ENCODE measurements at places on chromosomes 1 and 21.
A peak's percentile ranks its signal among the peaks of the same experiment; 100 is the strongest.

GRCh38 chr21:15455819-15456462 lies 273.8 kb upstream of the USP25 start:
- DNase-seq: no peak

DNA sequence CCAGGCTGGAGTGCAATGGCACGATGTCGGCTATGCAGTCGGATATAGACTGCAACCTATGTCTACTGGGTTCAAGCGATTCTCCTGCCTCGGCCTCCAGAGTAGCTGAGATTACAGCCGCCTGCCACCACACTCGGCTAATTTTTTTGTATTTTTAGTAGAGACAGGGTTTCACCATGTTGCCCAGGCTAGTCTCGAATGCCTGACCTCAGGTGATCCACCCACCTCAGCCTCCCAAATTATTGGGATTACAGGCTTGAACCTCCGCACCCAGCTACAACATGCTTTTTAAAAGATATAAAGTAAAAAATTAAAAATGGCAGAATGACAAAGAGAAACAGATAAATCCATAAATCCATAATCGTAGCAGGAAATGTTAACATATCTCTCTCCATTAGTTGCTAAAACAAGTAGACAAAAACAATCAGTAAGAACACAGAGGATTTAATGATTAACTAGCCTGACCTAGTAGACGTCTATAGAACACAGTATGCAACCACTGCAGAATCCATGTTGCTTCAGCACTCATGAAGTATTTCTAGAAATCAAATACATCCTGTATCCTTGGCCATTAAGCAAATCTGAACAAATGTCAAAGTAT lies 59.9 kb upstream of the SPOCD1 start:
- DNase-seq: no peak

- DNase-seq: no peak
These were observed 23.0 kb upstream of the DMBX1 start for GRCh38 chr1:46466477-46467182.

DNA sequence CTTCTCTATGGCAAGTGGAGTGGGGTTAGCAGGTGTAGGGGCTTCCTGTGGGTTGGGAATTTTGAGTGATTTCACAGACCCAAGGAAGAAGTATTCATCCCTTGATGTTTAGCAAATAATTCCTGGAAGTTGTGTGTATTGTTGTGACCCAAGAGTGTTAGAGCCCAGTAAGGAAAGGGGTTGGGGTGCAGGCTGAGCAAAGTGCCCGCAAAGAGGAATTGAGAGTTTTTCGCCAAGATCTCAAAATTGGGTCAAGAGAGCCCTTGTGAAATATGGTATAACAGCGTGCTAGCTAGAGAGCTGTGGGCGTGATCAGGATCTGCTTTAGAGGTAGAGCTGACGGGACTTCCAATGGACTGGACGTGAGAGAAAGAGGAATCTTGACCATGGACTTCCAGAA lies 73.0 kb upstream of the LAPTM5 start:
- DNase-seq: no peak

- no peak for DNase-seq
These were observed 27.7 kb upstream of the DMBX1 start for GRCh38 chr1:46461809-46462448.

DNA sequence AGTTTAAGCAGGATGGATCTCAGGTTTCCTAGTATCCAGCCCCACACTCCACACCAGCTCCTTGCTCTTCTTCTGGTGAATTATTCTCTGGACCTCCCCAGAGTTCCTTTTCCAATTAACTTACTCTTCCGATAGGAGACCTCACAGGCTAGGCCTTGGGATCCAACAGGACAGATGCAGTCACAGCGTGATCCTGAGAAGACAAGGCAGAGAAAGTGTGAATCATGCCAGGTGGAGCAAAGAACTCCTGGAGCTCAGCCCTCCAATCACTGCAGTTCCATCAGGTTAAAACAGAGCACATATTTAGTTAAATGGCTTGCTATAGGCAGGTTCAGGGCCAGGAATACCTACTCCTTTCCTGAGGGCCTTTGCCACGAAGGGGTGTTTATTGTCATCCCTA lies 34.1 kb downstream of the C8B start:
- no peak for DNase-seq

DNA sequence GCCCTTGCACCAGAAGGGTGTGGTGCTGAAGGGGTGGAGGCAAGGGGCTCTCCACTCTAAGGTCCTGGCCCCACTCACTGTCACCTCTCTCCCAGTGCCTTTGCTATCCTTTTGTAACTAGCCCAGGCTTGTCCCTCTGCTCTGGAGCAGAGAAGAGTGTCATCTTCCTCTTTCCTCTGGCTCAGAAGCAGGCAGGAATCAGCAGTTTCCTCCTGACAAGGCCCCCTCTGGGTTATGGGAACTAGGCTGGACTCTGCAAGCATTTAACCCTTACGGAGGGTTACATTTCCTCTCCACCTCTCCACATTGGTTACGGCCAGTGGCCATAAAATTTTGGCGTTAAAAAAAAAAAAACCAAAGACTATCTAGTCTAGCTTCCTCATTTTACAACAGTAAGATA lies 30.4 kb downstream of the PLXNA2 start:
- no peak for DNase-seq

GRCh38 chr1:169833179-169833901 lies 38.6 kb upstream of the METTL18 start:
- no peak for DNase-seq

DNA sequence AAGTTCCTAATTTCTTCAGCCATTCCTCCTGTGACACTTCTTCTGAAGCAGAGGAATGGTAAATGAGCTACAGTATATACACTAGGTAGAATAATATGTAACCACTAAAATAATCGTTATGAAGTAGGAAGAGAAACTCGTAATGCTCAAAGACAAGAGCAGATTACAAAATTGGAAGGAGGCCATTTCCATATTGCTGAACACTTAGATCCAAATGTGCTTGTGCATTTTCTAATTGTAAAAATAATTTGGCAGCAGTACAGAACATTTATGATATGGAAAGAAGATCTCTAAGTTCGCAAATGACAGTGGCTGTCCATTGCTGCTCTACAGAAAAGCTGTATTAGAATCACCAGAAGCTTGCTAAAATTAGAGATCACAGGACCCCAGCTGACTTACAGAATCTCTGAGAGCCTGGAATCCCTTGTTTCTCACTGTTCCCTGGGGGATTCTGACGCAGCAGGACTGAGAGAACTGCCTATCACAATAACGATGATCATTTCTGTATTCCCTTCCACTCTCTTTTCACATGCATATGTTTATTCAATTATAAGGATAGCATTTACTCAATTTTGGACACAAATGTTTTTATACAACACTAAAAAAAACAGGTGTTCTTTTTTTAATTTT lies 242.1 kb downstream of the OMA1 start:
- DNase-seq: no peak

- DNase-seq: no peak
These were observed 19.9 kb downstream of the IRF2BP2 start for GRCh38 chr1:234589854-234590620.

DNA sequence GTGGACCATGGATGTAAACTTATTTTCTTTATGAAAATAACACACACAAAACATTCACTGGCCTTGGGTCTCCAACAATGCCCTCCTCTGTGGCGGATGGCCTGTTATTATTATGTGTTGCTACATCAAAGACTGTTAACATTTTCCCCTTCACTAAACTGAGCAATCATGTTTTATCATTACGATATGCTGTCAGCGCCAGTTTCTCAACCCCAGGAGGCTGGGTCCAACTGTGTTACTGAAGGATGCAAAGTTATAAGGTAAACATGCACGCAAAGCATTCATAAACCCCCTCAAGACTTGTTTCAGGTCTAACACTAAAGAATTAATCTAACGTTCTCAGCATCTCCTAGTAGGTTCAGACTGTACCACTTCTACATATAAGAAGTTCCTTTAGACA lies 6.0 kb upstream of the DUSP10 start:
- DNase-seq: no peak

- no peak for DNase-seq
These were observed 47.1 kb upstream of the IRF2BP2 start for GRCh38 chr1:234656944-234657654.

- no peak for DNase-seq
These were observed 7.7 kb downstream of the PRAMEF1 start for GRCh38 chr1:12798911-12799310.

DNA sequence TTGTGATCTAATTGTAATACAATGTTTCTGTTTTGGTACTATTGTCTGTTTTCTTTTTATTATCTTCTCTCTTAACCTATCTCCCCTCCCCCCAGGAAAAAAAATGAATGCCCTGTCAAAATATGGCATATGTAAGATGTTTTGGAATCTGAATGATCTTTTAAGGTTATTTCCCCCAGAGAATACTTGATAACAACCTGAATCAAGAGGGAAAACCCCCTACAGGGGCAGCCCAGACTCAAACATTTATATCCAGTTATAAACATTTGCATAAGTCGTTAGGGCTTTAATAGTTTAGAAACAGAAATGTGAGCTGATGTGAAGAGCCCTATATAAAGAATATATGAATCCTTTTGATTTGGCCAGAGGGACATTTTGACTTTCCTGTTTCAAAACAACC lies 169.5 kb downstream of the VAV3 start:
- DNase-seq: no peak

DNA sequence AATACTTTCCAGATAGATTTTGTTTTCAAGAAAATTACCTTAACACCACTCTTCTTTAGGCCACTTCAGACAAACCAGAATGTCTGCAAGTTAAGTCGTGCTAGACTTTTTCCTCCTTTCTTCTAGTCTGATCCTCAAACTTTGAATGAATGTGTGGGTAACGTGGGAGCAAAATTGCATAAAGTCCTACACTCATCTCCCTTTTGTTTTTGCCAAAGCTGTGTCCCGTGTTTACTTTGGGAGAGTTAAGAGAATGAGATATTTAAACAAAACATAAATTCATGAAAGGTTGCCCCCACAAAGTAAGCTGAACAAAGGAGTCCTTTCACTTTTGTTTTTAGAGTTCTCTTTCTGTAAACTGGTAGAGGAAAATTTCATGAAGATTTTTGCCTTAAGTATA lies 16.9 kb upstream of the VAMP3 start:
- no peak for DNase-seq

GRCh38 chr1:22745669-22746585 lies 35.3 kb downstream of the EPHB2 start:
- DNase-seq: no peak

DNA sequence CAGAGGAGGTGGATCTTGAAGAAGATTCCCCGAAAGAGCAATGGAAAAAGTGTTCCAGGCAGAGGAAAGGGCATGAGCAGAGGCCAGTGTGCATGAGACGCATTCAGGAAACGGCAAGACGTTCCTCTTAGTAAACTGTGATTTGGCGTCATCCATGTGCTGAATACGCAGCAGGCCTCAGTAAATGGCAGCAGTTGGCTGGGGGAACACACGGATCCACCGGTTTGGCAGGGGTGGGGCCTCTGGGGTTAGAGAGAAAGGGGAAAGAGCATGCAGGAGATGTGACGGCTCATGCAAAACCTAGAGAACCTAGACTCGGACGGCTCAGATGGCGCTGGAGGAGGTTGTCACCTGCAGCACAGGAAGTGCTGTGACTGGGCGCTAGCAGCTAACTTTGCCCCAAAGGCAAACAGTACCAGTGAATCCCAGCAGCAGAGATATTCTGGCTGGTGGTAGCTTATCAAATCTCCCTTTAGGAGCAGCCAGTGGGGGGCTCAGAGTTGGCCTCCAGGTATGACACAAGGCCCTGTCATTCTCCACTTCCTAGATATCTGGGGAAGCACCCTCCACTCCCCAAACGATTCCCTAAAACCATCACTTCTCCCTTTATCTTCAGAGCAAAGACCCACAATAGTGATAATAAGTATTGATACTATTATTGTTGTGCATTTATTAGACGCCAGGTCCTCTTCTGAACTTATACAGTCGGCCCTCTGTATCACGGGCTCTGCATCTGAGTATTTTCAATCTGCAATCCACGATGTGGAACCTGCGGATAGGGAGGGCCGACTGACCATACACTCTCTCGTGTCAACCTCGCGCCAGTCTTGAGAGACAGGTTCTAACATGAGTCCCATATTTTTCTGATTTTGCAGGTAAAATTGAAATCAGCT lies 7.6 kb downstream of the LAPTM5 start:
- peak; percentile 38 for DNase-seq

GRCh38 chr1:178477841-178478240 lies 18.9 kb downstream of the CLEC20A start:
- no peak for DNase-seq

- DNase-seq: no peak
These were observed 84.3 kb downstream of the KCNK2 start for GRCh38 chr1:215166886-215167285.

GRCh38 chr1:89578151-89578550 lies 53.5 kb downstream of the LRRC8B start:
- no peak for DNase-seq

- DNase-seq: no peak
These were observed 21.0 kb downstream of the IFNGR2 start for GRCh38 chr21:33424214-33424613.

- no peak for DNase-seq
These were observed 54.4 kb downstream of the TIAM1 start for GRCh38 chr21:31289702-31290101.

DNA sequence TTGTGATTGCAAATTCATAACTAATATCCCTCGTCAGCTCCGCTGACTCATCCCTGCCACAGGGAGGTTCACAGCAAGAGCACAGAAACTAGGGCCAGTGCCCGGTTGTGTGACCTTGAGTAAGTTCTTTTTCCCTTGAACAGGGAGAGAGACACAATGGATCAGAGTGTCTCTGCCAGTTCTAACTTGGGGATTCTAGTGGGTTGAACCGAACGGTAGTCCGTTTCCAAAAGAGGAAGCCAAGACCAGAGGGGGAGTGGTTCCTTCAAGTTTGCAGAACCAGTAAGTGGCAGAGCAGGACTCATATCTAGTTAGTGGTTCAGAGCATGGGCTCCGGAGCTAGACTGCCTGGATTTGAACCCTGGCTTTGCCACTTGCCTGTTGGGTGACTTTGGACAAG lies 4.9 kb upstream of the SHISA4 start:
- DNase-seq: no peak

- no peak for DNase-seq
These were observed 18.1 kb upstream of the NBPF1 start for GRCh38 chr1:16631248-16632043.

DNA sequence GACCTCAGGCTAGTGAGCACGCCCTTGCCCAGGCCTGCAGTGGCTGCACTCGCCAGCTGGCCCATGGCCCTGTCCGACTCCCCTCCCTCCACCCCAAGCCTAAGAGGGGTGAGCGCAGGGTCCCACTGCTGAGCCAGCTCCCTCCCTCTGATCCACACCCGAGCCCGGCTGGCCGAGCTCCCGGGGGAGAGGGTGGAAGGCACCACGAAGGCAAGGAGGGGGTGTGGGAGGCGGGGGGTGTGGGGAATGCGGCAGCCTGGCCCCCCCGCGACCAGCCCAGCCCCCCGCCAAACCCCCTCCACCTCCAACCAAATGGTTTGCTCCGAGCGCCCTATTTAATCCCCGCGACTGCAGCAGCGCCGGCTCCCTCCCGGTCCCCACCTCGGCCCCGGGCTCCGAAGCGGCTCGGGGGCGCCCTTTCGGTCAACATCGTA lies at the start of gene CADM3:
Gene CADM3 (plus strand): TSS at position 362 of the 434 bp plus-strand sequence. CDS start 151 bp downstream, outside the sequence.
- no peak for DNase-seq

GRCh38 chr1:203751051-203751450 lies 13.9 kb upstream of the LAX1 start:
- DNase-seq: no peak
